Right lobe of liver (tissue), 6 donors: ENCODE measurements at places on chromosomes 5 and 9. TPM values are rescaled to one million over a fixed set of nuclear protein-coding genes. Genes with fewer than 3 reads are reported as not detected.
A peak's percentile ranks its signal among the peaks of the same experiment; 100 is the strongest.

GRCh38 chr5:134149571-134150303 lies 27.0 kb downstream of the SKP1 start:
- H3K4me1 ChIP-seq = no peaks in the 10 kb centered on the region
- peak; percentile 55 for DNase-seq
- peaks cover 4% of the 10 kb centered on the region for H3K36me3 ChIP-seq
- no peaks in the 10 kb centered on the region for H3K27me3 ChIP-seq
- peak overlapping the region; percentile 38 for H3K27ac ChIP-seq
- H3K4me3 ChIP-seq = no peak overlapping the region

- H3K4me1 ChIP-seq = no peaks in the 10 kb centered on the region
- DNase-seq = no peak
- H3K36me3 ChIP-seq = no peaks in the 10 kb centered on the region
- no peaks in the 10 kb centered on the region for H3K27me3 ChIP-seq
- H3K27ac ChIP-seq = no peak overlapping the region
- no peak overlapping the region for H3K4me3 ChIP-seq
Measured at GRCh38 chr9:109072133-109072692, 47.5 kb downstream of the TMEM245 start.

DNA sequence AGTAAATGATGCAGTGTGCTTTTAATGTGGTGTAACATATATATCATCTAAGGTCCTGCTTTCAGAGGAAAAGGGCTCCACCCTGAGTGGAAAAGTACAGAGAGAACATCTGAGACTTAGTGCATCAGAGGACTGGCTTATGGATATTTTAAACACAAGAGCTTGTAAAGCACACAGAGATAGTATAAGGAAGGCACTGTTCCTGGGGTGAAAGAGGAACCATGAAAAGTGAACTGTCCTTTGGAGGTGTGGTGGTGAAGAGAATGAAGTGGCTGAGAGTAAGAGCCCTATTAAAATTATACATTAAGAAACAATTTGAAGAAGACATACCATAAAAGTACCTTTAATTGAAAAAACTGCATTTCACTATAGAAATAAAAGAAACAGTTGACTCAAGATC lies 68.9 kb downstream of the CSF2 start:
- no peak overlapping the region for H3K4me3 ChIP-seq
- no peak for DNase-seq
- H3K36me3 ChIP-seq = no peaks in the 10 kb centered on the region
- H3K27ac ChIP-seq = no peak overlapping the region
- no peaks in the 10 kb centered on the region for H3K27me3 ChIP-seq
- H3K4me1 ChIP-seq = no peaks in the 10 kb centered on the region

- H3K4me1 ChIP-seq = peaks cover 5% of the 10 kb centered on the region
- DNase-seq = peak; percentile 97
- H3K36me3 ChIP-seq = no peaks in the 10 kb centered on the region
Measured at GRCh38 chr9:136619742-136620440, 42.8 kb upstream of the EGFL7 start.

DNA sequence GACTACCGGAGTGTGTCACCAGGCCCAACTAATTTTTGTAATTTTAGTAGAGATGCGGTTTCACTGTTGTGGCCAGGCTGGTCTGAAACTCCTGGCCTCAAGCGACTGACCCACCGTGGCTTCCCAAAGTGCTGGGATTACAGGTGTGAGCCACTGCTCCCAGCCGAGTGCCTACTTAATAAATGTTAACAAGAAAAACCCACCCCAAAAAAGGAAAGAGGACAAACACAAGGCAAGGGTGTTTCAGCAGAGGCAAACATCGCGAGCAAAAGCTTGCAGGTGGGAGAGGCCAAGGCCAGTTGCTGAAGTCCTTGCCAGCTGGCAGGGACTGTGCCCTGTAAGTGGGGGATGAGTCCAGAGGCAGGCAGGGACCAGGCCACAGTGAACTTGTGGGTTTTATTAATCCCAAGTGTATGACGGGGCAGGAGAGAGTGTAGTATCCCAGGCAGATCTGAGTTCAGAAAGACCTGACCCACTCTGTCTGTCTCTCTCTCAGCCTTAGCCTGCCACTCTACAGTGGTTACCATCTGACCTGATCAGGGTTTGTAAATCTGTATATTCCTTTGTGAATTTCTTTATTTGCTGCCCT lies 6.4 kb upstream of the FPGS start:
- peak; percentile 92 for DNase-seq
- peak overlapping the region; percentile 82 for H3K27ac ChIP-seq
- no peak overlapping the region for H3K4me3 ChIP-seq
- H3K4me1 ChIP-seq = peaks cover 7% of the 10 kb centered on the region
- H3K36me3 ChIP-seq = no peaks in the 10 kb centered on the region
- H3K27me3 ChIP-seq = no peaks in the 10 kb centered on the region

GRCh38 chr9:112605518-112605917 lies 112.4 kb downstream of the INIP start:
- DNase-seq = no peak
- H3K36me3 ChIP-seq = no peaks in the 10 kb centered on the region
- no peaks in the 10 kb centered on the region for H3K4me1 ChIP-seq
- no peak overlapping the region for H3K4me3 ChIP-seq

DNA sequence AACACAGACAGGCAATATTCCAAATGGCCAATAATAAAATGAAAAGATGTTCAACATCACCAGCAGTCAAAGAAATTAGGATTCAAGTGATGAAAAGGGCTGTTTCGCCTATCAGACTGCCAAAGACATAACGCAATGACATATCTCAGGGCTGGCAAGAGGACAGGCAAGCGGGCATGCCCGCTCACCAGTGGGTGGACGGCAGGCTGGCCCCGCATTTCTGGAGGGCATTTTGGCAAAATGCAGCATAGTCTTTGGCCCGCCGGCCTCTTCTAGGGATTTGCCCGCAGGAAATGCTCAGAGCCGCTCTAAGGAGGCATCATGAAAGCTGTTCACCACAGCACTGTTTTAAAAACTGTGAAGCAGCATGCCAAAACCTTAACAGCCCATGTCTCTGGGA lies 1.4 kb upstream of the PPP1R26 start:
- no peaks in the 10 kb centered on the region for H3K27me3 ChIP-seq
- no peak overlapping the region for H3K27ac ChIP-seq
- H3K4me1 ChIP-seq = no peaks in the 10 kb centered on the region
- H3K4me3 ChIP-seq = no peak overlapping the region
- H3K36me3 ChIP-seq = no peaks in the 10 kb centered on the region
- no peak for DNase-seq

GRCh38 chr9:123556464-123557435 lies 200.8 kb downstream of the CRB2 start:
- no peak overlapping the region for H3K4me3 ChIP-seq
- DNase-seq = no peak
- H3K4me1 ChIP-seq = no peaks in the 10 kb centered on the region
- no peaks in the 10 kb centered on the region for H3K36me3 ChIP-seq
- H3K27me3 ChIP-seq = no peaks in the 10 kb centered on the region

- DNase-seq = no peak
- H3K27ac ChIP-seq = no peak overlapping the region
- H3K4me1 ChIP-seq = no peaks in the 10 kb centered on the region
- no peak overlapping the region for H3K4me3 ChIP-seq
- peaks cover 5% of the 10 kb centered on the region for H3K27me3 ChIP-seq
Measured at GRCh38 chr9:19807182-19807892, 18.5 kb upstream of the SLC24A2 start.

DNA sequence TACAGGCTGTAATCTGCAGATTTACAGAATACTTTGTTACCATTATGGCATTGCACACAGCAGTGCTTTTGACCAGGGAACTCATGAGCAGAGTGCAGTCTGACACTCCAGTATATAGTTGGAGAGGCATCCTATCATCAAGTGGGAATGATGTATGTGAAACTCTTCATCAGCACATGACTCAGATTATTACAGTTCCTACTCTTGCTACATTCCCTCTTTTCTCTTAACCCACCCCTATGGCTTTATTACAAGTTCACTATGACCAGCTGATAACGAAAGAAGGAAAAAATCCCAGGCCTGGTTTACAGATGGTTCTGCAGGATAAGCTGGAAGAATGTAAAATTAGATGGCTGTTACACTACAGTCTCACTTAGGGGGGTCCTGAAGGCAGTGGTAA lies 385.9 kb downstream of the RASEF start:
- no peaks in the 10 kb centered on the region for H3K27me3 ChIP-seq
- H3K27ac ChIP-seq = no peak overlapping the region
- H3K4me1 ChIP-seq = no peaks in the 10 kb centered on the region
- no peaks in the 10 kb centered on the region for H3K36me3 ChIP-seq

DNA sequence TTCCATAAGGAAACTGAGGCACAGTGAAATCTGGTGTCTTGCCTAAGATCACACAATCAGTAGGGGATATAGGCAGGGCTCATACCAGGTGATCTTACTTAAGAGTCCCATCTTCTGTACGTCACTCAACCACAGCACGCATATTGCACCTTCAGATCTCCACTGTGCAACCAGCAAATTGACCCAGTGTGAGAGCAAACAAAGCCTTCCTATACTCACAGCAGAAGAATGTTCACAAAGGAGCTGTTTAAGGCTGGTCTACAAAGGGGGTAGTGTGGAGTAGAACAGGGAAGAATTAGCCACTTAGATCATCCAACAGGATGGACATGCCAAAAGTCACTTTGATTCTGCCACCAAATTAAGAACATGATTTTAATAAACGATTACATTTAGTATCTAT lies 305.9 kb downstream of the SLIT3 start:
- no peaks in the 10 kb centered on the region for H3K4me1 ChIP-seq
- no peak overlapping the region for H3K27ac ChIP-seq
- no peak for DNase-seq
- no peak overlapping the region for H3K4me3 ChIP-seq
- no peaks in the 10 kb centered on the region for H3K27me3 ChIP-seq

- H3K4me1 ChIP-seq = no peaks in the 10 kb centered on the region
- DNase-seq = no peak
- H3K27me3 ChIP-seq = no peaks in the 10 kb centered on the region
- H3K27ac ChIP-seq = no peak overlapping the region
Measured at GRCh38 chr5:129111351-129111750, 16.8 kb downstream of the ISOC1 start.

GRCh38 chr9:126818482-126818881 lies 13.6 kb downstream of the ZBTB43 start:
- H3K4me3 ChIP-seq = no peak overlapping the region
- H3K27me3 ChIP-seq = no peaks in the 10 kb centered on the region
- no peak for DNase-seq

DNA sequence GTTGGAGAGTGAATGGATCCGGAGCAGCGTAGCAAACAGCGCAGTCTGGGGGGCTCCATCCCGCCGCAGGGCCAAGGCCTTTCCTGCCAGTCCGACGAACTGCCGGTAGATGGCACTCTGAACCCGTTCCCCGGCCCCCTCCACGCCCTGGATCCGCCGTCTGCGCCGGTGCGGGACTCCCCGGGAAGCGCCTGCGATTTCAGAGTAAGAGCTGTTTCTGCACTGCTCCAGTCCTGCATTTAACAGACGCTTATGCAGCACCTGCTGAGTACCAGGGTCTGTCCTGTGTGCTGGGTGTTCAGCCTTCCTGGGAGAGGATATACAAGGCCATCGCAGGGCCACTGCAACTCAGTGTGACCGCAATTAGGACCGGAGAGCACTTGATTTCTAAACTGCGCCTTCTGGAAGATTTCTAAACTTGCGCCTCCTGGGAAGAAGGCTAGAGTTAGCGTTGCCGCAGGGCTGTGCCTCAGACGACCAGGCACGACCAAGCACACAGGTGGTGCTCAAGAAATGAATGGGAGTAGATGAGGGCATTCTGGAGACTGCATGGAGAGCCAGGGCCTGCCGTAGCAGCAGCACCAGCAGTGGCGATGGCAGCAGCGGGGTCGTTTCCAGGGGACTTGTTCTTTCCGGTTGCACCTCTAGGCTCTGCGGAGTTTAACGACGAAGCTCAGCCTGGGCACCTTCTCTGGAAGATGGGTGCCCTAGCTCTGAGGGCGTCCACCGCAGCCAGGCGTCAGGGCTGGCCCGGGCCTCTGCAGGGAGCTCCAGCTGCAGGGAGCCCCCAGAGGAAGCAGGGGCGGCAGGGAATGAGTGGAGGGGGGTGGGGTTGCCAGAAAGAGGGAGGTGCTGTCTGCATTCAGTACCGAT lies 14.3 kb upstream of the TIFAB start:
- peak; percentile 80 for DNase-seq
- no peaks in the 10 kb centered on the region for H3K4me1 ChIP-seq
- no peaks in the 10 kb centered on the region for H3K36me3 ChIP-seq
- no peak overlapping the region for H3K27ac ChIP-seq

GRCh38 chr9:127828262-127829031 lies 25.8 kb downstream of the FPGS start:
- peak overlapping the region; percentile 34 for H3K4me3 ChIP-seq
- peaks cover 30% of the 10 kb centered on the region for H3K4me1 ChIP-seq
- no peaks in the 10 kb centered on the region for H3K27me3 ChIP-seq
- peak; percentile 88 for DNase-seq
- H3K36me3 ChIP-seq = no peaks in the 10 kb centered on the region

DNA sequence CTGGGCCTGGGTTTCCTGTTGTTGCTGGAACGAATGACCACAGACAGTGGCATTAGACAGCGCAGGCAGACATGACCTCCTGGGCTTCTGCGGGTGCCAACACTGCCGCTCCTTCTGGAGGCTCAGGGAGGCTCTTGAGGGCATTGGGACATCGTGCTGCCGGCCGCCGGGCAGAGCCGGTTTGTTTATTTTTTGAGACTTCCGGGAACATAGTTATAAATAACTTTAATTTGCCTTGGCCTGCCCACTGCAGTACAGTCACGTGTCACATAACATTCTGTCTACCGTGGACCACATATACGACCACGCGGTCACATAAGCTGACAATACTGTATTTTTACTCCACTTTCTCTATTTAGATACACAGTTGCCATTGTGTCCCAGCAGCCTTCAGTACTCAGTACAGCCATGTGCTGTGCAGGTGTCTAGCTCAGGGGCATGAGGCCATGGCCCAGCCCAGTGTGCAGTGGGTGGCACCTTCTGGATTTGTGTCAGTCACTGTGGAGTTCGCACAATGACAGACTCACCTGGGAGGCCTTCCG lies 8.2 kb upstream of the TOR4A start:
- no peak overlapping the region for H3K4me3 ChIP-seq
- H3K27ac ChIP-seq = peak overlapping the region; percentile 41

DNA sequence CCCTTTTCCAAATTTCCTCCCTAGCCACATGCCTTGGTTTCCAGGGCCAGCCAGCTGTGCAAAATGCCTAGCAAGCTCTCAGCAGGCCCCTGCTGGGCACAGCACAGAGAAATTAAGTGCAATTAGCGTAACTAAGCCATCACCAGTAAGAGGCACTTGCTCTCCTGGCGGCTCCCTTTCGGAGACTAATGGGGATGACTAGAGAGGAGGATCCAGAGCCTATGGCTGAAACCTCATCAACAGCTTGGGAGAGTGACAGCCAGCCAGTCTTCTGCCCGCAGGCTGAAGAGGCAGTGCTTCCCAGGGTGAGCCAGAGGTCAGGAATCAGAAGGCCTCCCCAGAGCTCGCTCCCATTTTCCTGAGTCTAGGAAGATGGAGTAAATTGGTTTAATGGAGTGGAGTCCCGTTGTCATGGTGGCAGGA lies 108.4 kb downstream of the KCNIP1 start:
- H3K4me1 ChIP-seq = no peaks in the 10 kb centered on the region
- DNase-seq = no peak
- no peak overlapping the region for H3K27ac ChIP-seq
- H3K4me3 ChIP-seq = no peak overlapping the region

The MYOZ3 gene
- total RNA-seq = 0.12 TPM

The GAS1 gene
- 3.7 TPM for total RNA-seq

The NRG2 gene
- 0.12 TPM for total RNA-seq

The HMCN2 gene
- 1.9 TPM for total RNA-seq

The TRIM32 gene
- 6.2 TPM for total RNA-seq

The LCN6 gene
- not detected for total RNA-seq

The GZMA gene
- 2.9 TPM for total RNA-seq

The S1PR3 gene
- 7.5 TPM for total RNA-seq
